ENCODE measurements at places on chromosomes 6 and 20.

GRCh38 chr20:48615871-48616270 is 211.9 kb downstream of the PREX1 start:
- DNase-seq, result no peak

DNA sequence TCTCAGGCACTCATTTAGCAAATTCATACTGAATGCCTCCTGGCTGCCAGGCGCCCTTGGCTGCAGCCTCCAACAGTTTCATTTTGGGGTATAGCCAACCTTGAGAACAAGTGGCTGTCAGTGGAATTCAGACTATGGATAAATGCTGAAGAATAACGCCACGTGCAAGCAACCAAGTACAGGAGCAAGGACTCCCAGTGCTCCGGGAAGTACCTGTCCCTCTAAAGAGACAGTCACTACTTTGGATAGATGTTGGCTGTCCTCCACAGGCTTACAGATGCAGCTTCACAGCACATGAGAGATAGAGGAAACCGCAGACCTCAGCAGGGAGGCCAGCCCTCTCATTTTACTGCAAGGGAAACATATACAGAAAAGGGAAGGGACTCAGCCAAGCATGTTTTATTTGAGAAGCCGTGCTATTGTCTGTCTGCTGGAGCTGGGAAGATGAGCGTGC is 658.2 kb downstream of the PTPRT start:
- DNase-seq, result no peak

DNA sequence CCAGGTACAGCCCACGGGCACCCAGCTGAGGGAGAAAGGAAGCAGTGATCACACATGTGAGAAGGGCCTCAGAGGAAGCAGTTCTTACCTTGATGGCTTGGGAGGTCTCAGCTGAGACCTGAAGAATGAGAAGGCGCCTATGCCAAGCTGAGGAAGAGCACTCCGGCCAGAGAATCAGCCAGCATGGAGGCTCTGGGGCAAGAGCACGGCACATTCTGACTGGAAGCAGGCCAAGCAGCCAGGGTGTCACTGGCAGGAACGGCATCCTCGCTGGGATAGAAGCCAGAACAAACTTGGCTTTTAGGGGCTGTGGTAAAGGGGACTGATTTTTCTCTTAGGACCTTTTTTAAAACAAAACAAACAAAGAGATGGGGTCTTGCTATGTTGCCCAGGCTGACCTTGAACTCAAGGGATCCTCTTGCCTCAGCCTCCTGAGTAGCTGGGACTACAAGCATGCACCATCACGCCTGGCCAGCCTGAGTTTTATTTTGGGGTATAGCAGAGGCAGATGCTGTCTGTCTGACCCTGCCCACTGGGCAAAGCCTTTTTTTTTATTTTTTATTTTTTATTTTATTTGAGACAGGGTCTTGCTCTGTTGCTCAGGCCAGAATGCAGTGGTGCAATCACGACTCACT is 17.6 kb downstream of the GHRH start:
- DNase-seq, result no peak

DNA sequence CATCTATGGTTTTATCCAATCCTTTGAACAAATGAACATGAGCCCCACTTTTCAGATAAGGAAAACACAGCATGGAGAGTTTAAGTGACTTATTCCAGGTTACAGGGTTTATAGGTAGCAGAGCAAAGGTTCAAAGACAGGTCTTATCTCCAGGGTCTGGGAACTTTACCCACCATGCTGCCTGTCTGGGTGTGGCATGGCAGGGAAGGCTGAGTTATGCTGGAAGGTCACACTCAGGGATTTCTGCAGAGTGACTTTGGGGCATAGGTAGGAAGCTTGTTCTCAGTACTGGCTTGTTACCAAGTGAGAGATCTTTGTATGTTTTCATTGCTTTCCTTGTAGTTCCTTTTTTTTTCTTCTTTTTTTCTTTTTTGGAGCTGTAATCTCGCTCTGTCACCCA is 1.8 kb downstream of the ZNF831 start:
- no peak for DNase-seq

DNA sequence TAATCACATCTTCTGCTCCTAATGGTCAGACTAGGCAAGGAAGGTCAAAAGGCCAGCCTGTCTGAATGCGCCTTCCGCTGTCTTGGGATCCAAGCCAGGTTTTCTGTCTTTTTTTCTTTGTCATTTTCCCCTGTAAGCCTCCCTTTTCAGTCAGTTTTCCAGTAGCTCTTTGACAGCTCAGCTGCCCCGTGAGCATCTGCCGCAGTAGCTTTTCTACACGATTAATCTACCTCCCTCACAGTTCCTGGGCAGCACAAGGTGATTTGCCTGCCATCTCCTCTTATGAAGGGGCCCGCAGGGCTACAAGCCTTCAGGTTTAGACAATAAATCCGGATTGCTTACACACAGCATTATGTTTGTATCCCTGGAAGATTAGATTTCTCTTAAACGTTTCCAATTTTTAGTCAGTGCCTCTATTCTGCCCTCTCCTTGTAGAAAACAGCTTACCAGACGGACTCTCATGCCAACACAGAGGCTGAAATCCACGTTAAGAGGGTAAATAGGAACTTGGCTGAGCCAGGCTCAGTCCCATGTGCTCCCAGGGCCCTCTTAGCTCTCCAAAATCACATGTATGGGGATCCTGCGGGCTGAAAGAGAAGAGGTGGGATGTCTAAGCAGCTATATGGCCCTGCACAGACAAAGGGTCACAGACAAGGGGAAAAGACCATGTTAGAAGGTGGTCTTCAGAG is 77.2 kb downstream of the LY86 start:
- no peak for DNase-seq

- DNase-seq, result no peak
Measured at GRCh38 chr20:9389346-9389745, 125.0 kb upstream of the LAMP5 start.

DNA sequence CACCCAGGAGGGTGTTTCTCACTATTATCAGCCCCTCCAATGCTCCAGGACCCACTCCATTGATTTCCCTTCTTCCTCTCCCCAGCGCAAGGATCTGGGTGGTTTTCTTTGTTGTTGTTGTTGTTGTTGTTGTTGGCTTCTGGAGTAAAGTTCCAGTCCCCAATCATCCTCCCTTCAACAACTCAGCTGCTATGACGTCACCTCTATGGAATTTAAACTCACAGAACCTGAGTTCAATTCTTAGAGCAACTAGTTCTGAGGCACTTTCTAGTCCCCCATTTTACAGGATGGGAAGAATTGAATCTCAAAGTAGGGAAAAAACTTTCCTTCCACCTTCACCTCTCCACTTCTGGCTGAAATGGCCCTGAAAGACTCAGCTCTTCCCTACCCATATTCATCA is 9.7 kb upstream of the WFDC8 start:
- DNase-seq, result no peak

DNA sequence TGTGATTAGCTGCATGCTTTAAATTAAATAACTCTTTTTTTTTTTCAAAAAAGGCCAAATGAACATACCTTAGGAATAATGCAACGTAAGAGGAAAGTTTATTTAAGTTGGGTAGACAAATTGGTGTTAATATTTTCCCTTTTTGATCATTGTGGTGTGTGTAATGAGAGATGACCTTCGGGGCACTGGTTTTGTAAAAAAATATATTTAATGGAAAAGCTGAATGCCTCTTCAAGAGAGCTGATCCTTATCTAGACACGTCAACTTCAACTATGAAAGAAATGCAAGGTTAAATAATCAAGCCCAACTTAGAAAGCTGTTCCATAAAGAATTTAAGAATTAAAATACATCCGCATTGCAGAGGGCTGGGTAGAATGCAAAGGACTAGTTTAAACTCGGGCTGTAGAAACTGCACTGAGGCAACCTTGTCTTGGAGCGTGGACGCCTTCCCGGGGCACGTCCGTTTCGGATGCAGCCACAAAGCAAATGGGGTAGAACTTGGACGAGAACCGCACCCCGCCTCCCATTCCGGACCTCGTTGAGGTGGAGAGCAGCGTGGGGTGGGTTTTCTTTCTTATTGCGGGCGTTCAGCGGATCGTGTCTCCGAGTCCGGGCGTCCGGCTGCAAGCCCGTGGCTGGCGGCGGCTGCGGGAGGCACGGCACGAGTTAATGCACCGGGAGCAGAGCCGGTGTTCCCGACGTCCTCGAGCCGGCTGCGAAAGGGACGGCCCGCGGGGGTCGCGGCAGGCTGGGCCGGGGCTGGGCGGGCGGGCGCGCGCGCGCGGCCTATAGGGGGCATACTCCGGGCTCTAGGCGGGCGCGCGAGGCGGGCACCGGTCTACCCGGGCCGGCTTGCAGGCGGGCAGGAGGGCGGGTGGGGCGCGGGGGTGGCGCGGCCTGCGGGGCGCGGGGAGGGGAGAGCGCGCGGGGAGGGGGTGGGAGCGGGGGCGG is 1.9 kb downstream of the JARID2 start:
- no peak for DNase-seq

- no peak for DNase-seq
Measured at GRCh38 chr6:143726015-143726647, 48.4 kb downstream of the PHACTR2 start.

DNA sequence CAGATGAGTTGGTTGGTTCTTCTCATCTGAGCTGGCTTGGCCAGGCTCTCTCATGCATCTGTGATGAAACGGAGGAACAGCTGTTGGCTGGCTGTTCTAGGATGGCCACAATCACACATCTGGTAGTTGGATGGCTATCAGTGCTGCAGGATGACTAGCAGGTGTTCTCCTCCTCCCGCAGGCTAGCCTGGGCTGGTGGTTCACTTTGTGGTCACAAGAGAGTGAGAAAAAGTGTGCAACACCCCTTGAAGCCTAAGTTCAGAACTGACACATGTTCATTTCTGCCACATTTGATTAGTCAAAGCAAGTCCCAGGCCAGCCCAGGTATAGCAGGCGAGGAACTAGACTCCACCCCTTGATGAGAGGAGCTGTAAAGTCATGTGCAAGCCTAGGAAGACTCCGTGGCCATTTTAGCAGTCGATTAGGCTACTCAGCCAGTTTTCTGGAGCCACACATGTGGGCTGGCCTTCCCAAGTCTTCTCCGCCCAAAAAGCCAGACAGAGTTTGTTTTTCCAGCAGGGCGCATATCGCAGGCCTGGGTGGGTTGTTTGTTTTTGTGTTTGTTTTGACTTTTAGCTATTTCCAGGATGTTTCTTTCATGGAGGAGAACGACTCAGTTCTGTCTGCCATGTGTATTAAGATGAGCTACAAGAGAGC is 120.8 kb downstream of the ISM1 start:
- no peak for DNase-seq

DNA sequence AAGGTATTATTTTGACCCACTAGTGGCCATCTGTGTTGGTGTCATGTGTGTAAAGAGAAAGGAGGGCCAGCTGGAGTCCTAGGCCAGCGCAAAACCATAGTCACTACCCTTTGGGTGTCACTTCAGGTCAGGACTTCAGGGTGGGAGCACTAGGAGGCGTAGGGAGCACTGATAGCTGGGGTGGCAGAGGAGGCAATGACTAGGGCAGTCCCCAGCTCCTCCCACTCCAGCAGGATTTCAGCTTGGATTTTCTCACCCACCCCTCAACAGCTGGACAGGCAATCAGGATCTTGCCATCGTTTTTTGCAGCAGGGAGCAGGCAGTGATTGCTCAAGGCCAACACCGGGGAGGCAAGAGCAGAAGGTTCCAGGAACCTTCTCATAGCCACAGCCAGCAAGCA is 4.2 kb upstream of the HLA-DOA start:
- DNase-seq, result no peak

DNA sequence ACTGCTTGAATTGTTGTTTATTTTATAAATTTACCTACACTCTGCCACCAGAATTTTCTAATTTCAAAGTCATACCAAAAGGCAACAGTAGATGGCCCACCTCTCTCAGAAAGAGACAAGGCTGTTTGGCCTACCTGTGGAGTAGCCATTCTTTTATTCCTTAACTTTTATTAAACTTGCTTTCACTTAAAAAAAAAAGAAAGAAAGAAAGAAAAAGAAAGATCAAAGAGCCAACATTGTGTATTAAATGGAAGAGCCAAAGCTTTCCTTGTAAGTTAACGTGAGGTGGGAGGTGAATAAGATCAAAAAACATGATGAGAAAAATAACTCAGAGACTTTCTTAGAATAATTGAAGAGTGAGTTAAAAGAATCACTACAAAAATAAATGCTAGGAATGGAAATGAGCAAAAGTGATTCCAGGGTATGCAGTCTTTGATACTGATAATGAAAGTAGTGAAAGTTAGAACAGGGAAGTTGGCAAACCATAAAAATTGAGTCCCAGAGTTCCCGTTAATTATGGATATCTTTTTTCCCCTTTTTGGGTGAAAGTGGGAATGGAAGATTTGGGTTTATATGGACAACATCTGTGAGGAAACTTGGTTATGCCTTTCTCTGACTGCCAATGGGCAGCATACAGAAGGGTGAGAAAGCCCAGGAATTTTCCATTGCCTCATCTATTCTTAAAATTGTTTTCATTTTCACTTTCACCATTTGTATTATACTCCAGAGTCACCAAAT is 35.9 kb upstream of the MYB start:
- peak; percentile 11 for DNase-seq

DNA sequence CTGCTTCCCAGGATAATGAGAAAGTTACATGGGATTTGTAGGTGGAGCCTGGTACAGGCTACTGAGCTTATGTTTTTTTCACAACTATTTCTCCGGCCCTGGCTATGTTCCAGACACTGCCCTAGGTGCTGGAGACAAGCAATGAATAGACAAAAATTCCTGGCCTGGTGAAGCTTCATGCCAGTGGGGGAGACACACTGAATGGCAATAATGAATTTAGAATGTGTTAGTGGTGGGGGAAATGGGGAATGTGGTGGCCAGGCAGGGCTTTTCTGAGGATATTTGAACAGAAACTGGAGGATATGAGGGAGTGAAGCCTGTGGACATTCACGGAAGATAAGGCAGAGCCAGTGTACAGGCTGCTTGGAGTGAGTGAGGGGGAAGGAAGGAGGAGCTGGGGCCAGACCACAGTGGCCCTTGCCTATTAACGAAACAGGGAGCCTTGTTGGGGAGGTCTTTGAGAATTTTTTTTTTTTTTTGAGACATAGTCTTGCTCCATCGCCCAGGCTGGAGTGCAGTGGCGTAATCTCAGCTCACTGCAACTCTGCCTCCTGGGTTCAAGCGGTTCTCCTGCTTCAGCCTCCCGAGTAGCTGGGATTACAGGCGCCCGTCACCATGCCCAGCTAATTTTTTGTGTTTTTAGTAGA is 6.6 kb downstream of the FOXS1 start:
- no peak for DNase-seq

- no peak for DNase-seq
Measured at GRCh38 chr20:13325033-13325432, 104.0 kb downstream of the ISM1 start.
